ENCODE measurements at places on chromosomes 6 and 20.

GRCh38 chr6:11215773-11216172, 16.7 kb downstream of the NEDD9 start:
- no peak for DNase-seq

DNA sequence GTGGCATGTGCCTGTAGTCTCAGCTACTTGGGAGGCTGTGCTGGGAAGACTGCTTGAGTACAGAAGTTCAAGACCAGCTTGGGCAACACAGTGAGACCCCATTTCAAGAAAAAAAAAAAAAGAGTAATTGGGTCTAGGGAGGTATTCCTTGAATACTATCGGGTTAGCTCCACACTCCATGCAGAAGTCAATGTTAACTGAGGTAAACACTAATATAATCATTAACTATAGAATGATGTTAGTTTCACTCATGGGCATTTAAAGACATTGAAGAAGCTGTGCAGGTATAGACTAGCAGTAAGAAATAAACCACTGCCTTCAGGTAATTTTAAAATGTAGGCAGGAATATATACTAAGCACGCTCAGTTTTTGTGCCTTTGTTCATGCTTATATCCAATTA, 32.6 kb downstream of the MDN1 start:
- DNase-seq, result no peak

DNA sequence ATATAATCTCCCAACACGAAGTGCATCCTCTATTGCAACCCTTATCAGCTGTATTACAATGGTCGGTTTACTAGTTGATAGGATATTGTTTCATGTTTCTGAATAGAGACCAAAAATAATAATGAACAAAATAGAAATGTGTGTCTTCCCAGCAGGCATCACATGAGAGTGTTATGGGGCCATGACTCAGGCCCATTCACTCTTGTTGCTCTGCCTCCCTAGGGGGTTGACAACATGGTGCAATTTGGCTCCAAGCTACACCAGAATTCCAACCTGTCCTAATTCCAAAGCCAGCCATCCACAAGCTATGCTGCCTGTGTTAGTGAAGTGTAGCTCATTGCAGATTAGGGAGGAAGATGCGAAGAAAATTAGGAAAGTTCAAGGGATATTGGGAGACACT, 13.1 kb upstream of the SAYSD1 start:
- DNase-seq, result no peak

DNA sequence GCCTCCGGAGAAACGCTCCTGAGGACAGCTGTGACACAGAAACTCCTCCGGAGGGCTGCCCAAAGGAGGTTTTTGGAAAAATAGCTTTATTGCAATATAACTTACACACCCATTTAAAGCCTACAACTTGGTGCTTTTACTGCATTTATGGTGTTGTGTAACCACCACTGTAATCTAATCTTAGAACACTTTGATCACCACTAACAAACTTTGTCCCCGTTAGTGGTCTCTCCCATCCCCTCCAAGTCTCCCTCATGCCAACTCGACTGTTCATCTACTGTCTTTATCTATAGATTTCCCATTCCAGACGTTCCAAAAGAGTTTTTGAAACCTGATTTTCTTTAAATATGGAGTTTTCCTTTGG, 62.8 kb downstream of the SYNJ2 start:
- no peak for DNase-seq

DNA sequence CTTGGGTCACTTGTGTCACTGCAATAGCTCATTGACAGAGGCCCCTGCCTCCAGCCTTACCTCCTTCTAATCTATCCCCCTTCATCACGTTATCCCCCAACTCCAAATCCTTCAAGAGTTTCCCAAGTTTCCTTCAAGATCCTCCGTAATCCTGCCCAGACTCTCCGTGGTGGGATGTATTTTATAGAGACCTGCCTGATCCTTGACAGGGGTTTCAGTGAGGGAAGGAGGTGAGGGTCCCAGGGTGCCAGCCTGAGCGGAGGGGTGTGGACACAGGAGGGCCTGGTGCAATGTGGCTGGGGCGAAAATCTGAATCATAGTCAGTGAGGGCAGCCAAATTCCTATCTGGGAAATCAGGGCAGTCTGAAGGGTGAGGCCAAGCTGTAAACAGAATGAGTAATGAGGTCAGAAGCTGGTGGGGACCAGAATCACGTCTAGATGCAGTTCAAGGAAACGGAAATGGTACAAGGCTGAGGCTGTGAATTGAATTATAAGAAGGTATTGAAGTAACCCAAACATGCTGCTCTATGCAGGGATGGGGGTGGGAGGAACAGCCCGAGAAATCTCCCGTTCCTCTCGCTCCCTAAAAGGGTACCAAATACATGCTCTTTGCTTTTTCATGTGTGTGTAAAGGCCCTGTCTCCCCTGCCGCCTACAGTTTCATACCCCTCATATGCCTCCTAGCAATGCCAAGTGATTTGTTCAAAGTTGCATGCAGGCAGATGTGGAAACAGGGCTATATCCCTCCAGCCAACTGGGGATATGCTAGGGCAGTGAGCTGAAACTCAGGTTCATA, 35.4 kb upstream of the PIM1 start:
- no peak for DNase-seq

DNA sequence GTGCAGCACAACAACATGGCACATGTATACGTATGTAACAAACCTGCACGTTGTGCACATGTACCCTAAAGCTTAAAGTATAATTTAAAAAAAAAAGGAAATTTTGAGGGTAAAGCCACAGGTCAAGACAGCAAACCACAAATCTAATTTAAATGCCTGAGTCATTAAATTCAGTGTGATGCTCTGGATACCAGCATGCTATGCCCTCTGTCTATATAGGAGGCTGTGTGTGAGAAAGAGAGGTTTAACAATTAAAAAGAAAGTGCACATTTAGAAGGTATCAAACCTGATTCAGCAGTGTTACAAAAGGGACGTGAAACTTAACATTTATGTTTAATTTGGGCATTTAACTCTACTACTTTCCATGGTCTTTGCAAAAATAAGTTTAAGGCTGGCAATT, 276.3 kb downstream of the ADGRB3 start:
- DNase-seq, result no peak

DNA sequence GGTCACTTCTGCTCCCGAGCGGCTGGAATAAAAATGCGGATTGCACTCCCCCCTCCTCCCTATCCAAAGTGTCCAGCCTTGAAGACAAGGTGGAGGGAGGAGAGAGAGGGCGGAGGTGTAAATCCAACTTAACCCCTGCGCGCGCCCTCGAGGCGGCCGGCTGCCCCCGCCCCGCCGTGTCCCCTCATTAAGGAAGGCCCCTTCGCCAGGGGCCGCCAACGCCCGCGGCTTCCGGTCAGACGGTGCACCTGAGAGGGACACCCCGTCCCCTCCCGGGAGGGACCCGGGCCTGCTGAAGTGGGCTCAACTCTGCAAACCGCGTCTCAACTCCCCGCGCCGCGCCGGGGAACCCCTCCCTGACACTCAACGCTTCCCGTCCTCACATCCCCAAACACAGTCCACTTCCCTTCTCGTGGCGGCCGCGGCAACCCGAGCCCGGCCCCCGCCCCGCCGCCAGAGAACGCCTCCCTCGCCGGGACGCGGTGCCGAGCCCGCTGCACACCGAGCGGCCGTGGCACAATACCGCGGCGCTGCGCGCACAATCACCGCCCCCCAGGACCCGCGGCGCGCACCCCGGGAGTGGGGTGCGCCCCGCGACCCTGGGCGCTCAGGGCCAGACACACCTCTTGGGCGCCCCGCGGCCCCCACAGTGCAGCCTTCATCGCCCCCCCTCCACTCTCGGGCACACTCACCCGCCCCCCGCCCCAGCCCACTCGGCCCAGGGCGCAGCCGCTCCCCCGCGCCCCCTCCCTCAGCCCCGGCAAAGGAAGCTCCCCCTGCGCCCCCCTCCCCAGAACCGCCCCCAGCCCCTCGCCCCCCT, 102.5 kb downstream of the NOL4L start:
- DNase-seq, result no peak

DNA sequence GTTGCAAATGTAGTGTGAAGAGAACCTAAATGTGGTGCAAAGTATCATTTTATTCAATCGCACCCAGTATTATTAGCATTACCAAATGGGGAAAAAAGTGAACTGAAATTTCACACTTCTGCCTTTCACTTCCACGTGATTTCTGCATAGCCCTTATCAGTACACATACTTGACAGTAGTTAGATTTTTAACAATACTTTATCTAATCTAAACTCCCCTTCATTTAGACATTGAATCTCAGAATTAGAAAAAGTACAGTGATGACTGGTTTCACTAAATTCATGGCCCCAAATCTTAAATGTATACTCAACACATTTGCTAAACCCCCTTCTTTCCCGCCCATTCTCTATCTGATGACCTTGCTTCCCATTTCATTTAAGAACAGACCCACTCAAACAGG, 14.3 kb downstream of the STX7 start:
- no peak for DNase-seq

GRCh38 chr6:26217714-26218075, 130.5 kb downstream of the HFE start:
- peak; percentile 44 for DNase-seq
